ENCODE measurements at places on chromosomes 13 and 19. TPM values are rescaled to one million over a fixed set of nuclear protein-coding genes. Genes with fewer than 3 reads are reported as not detected.

CBARP gene
- 0.37 TPM for polyA plus RNA-seq

PSMC4 gene
- 71.6 TPM for polyA plus RNA-seq

NALCN gene
- 0.48 TPM for polyA plus RNA-seq

SLITRK1 gene
- polyA plus RNA-seq = 0.07 TPM

APOC1 gene
- polyA plus RNA-seq = 249 TPM

CELF5 gene
- 1.4 TPM for polyA plus RNA-seq

LSR gene
- polyA plus RNA-seq = 20.1 TPM

GFY gene
- 0.05 TPM for polyA plus RNA-seq

SOHLH2 gene
- 0.41 TPM for polyA plus RNA-seq

TEX26 gene
- 0.43 TPM for polyA plus RNA-seq

Data from thymus (tissue), 14 donors.